ENCODE measurements at places on chromosomes 2 and 18. TPM values are rescaled to one million over a fixed set of nuclear protein-coding genes. Genes with fewer than 3 reads are reported as not detected.

- DNase-seq, result no peak
Observed at GRCh38 chr2:23685706-23686105, 241.2 kb downstream of the ATAD2B start.

DNA sequence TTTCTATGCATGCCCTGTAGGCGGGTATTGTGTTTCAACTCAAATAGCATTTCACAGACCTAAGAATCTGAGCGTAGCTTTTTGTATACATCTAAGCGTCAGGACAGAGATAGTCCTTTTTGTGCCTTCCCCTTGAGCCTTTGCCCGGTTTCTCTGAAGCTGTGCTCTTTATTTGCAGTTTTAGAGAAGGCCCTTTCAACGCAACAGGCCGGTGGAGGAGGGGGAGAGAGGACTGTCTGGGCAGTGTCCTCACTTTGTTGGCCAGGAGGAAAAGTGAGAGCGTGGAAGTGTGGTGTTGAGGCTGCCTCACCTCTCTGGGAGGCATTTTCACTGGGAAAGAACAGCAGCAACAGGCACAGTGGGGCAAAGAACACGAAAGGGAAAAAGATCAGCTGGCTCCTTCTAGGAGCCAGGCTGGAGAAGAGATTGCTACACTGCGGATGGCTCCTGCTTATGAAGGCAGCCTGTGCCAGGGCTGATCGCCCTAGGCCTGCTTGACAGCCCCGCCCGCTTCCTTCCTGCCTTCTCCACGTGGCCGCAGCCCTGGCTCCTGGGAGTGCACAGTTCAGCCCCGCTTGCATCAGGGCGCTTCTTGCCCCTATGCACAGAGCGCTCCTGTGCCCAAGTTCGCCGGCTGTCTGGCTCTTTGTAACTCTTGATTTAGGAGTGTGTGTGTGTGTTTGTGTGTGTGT, 195.6 kb upstream of the POU3F3 start:
- DNase-seq, result peak; percentile 5

DNA sequence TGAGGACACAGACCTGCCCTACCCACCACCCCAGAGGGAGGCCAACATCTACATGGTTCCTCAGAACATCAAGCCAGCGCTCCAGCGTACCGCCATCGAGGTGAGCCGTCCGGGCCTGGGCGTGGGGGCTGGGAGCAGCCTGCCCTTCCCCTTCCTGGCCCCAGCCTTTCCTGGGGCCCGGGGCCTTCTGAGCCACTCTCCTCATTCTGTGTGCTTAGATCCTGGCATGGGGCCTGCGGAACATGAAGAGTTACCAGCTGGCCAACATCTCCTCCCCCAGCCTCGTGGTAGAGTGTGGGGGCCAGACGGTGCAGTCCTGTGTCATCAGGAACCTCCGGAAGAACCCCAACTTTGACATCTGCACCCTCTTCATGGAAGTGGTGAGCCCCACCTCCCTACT, 157.9 kb downstream of the DYSF start:
- DNase-seq, result no peak

- DNase-seq, result peak; percentile 51
Observed at GRCh38 chr2:158745067-158745865, 49.9 kb upstream of the DAPL1 start.

DNA sequence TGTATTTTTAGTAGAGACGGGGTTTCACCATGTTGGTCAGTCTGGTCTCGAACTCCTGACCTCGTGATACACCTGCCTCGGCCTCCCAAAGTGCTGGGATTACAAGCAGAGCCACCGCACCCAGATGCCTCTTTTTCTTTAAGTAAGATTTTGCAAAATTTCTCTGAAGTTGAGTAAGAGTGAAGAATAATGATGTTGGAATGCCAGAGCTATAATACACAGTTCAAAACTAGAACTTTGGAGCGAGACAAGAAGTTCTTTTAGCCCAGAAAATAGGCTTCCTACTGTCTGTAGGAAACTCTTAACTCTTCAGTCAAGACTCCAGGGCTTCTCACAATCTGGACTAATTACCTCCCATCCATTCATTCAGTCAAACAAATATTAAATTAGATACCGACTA, 51.4 kb downstream of the MARCHF4 start:
- DNase-seq, result no peak

- no peak for DNase-seq
Observed at GRCh38 chr2:73984922-73985307, 205 bp downstream of the TET3 start.

DNA sequence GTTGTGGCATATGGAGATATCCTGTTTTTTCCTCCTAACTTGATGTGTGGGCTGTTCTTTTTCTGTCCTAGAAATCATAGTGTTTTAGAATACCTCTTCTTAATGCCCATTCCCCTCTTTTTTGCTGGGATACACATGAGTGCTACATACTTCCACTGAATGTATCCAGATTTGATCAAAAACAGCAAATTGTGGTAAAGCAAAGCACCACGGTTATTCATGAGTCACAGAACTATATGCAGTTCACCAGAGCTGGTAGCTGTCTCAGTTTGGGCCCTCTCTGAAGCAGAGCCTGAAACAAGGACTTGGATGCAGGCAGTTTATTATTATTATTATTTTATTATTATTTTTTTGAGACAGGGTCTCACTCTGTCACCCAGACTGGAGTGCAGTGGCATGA, 69.9 kb upstream of the CTLA4 start:
- DNase-seq, result peak; percentile 61

DNA sequence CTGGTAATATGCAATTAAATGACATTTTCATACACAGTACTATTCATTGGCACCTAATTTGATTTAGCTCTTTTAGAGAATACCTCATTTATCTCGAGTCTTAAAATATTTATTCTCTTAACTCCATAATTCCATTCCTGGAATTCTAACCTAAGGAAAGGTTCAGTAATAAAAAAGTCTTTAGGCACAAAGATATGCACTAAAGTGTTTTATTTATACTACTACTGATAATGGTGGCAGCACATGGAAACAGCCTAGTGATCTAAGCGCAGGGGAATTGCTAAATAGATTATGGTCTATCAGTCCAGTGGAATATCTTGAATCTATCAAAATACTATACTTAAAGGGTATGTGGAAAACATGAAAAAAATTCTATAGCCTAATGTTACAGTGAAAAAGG, 142.5 kb upstream of the LTBP1 start:
- DNase-seq, result no peak

DNA sequence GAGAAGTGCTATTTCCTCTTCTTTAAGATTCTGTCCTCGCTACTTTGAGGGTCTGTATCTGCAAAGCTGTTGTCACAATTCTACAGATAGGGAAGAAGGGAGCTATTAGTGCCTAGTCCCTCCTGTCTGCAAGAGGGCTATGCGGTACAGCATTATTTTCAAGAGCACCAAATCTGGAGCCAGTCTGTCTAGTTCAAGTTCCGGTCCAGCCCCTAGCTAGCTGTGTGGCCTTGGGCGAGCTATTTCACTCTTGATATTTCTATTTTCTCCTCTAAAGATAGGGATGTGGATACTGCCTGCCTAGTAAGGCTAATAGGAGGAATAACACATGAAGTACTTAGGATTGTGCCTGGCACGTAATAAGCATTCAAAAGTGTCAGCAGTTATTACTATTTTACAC, 272.4 kb downstream of the KCNE4 start:
- DNase-seq, result no peak

- DNase-seq, result no peak
Observed at GRCh38 chr2:212532585-212532984, 6.0 kb downstream of the ERBB4 start.

GRCh38 chr18:26821181-26821580, 44.3 kb downstream of the AQP4 start:
- no peak for DNase-seq

- DNase-seq, result no peak
Observed at GRCh38 chr2:66566726-66567399, 131.9 kb downstream of the MEIS1 start.

DNA sequence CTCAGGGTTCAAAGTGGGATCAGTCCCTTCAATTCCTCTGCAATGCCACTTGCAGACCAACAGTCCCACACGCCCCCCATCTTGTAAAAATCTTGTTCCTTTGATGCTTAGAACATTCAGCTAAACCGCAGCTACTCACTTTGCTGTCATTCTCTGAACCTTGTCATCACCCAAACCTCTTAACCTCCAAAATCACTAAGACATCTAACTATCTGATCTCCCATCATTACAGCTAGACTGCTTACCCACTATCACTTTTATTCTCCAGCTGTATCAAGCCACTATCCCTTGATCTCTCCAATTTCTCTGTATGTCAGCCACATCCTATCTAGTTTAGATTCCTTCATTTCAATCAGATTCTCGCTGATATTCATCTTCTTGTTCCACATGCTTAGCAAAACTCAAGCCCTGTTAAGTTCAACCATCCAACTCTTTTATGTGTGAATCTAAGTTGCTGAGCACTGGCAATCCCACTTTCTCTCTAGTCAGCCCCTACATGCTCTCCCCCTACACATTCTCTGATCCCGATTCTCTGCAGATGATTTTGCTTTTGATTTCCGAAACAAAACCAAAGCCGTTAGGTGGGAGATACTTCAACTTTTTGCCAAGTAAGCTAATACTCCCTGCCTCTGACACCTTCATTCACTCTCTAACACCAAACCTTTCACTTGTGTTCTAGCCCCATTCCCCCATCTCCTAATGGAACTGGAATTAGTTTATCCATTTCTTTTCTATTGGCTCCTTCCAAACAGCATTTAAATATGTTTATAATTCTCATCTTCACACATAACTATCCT, 4.6 kb downstream of the GTF3C2 start:
- no peak for DNase-seq

GRCh38 chr2:11118761-11119160, 36.5 kb upstream of the SLC66A3 start:
- DNase-seq, result no peak

- DNase-seq, result no peak
Observed at GRCh38 chr2:72024451-72025175, 123.0 kb downstream of the CYP26B1 start.

- no peak for DNase-seq
Observed at GRCh38 chr2:152682663-152683062, 34.6 kb downstream of the PRPF40A start.

- no peak for DNase-seq
Observed at GRCh38 chr18:63160172-63160995, 159.2 kb downstream of the BCL2 start.

GRCh38 chr2:128702616-128703015, 383.9 kb upstream of the HS6ST1 start:
- no peak for DNase-seq

DNA sequence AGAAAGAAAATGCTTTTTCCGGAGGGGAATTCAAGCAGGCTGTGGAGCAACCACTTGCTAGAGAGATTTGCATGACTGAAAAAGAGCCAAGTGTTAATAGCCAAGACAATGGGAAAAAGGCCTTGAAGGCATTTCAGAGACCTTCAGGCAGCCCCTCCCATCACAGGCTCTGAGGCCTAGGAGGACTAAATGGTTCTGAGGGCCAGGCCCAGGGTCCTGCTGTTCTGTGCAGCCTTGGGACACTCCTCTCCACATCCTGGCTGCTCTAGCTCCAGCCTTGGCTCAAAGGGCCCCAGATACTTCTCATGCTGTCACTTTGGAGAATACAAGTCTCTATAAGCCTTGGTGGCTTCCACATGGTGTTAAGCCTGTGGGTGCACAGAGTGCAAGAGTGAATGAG, 81.8 kb downstream of the B3GNT2 start:
- DNase-seq, result no peak

- no peak for DNase-seq
Observed at GRCh38 chr18:63131959-63132818, 187.4 kb downstream of the BCL2 start.

- no peak for DNase-seq
Observed at GRCh38 chr2:181943411-181944124, 42.1 kb upstream of the PPP1R1C start.

- no peak for DNase-seq
Observed at GRCh38 chr2:5315512-5315911, 376.7 kb upstream of the SOX11 start.

NEMP2 gene
- total RNA-seq, result 2.7 TPM

SLC1A4 gene
- total RNA-seq, result 48.9 TPM

ATOH8 gene
- 1.9 TPM for total RNA-seq

SMIM21 gene
- not detected for total RNA-seq

TRIM43B gene
- 0.91 TPM for total RNA-seq

FBXO15 gene
- 1.2 TPM for total RNA-seq

C2orf15 gene
- total RNA-seq, result 0.59 TPM

CD207 gene
- total RNA-seq, result not detected

FAM117B gene
- 7.2 TPM for total RNA-seq

MGAT5 gene
- total RNA-seq, result 80.2 TPM
